ENCODE measurements at places on chromosomes 11 and 22.

GRCh38 chr11:91773090-91773489, 451.5 kb upstream of the FAT3 start:
- no peak for DNase-seq

DNA sequence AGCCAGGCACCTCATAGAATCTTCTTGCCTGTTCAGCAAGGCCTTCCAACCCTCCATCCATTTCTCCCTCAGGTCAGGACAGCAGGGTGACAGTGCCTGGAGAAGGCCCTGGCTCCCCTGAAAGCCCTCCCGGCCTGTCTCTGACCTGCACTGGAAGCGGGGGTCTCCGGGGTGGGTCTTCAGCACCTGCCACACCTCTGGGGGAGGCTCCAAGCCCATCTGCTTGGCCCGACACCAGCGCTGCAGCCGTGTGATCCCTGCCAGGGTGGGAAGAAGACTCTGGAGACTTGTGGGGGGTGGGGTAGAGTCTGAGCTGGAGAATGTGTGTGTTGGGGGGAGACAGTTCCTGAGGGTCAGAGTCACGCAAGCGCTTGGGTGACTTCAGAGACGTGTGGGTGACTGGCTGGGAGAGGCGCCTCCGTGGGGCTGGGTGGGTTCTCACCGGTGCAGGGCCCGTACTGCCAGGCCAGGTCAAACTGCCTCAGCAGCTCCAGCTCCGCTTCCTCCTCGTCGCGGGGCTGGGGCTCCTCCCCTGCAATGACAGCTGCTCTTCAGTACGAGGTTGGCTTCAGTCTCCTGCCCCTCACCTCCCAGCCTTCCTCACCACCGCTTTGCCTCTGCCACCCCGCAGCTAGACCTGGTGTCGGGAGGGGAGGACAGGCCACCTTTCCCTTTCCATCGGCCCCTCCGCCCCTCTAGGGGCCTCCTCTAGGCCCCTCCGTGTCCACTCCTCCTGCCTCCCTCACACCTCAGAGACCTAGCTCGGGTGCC, 615 bp downstream of the POLD4 start:
- DNase-seq = no peak

DNA sequence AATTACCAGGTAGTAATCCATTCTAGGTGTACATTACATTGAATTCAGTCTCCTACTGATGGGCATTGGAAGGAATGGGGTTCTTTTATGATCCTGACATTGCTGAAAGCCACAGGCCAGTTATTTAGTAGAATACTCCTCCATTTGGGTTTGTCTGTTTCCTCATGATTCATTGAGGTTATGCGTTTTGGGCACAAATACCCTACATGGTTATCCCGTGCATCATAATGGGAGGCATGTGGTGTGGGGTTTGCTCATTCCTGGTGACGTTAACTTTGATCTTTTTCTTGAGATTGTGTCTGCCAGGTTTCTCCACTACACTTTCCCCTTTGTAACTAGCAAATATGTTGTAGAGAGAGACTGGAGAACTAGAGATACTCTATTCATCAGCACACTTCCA, 5.5 kb downstream of the FOLR3 start:
- DNase-seq = peak; percentile 73

- DNase-seq = no peak
Observed at GRCh38 chr11:68312780-68313573, 586 bp downstream of the LRP5 start.

GRCh38 chr11:1345737-1346513, 36.5 kb upstream of the TOLLIP start:
- no peak for DNase-seq
